ENCODE measurements at places on chromosomes 3 and 15. TPM values are rescaled to one million over a fixed set of nuclear protein-coding genes. Genes with fewer than 3 reads are reported as not detected.
A peak's percentile ranks its signal among the peaks of the same experiment; 100 is the strongest.

DNA sequence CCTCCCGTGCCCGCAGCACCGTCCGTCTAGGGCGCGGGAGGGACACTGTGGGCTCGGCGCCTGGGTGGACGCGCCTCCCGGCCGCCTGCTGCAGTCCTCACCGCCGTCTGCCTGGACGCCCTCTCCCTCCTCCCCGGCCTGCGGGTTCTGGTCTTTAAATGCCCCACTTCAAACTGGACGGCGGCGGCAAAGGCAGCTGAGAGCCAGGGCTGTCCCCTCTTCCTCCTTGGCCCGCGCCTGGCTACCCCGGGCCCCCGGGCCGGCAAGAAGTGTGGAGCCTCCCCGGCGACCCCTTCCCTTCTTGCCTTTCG lies 426 bp downstream of the CBLB start:
- peak; percentile 37 for DNase-seq

DNA sequence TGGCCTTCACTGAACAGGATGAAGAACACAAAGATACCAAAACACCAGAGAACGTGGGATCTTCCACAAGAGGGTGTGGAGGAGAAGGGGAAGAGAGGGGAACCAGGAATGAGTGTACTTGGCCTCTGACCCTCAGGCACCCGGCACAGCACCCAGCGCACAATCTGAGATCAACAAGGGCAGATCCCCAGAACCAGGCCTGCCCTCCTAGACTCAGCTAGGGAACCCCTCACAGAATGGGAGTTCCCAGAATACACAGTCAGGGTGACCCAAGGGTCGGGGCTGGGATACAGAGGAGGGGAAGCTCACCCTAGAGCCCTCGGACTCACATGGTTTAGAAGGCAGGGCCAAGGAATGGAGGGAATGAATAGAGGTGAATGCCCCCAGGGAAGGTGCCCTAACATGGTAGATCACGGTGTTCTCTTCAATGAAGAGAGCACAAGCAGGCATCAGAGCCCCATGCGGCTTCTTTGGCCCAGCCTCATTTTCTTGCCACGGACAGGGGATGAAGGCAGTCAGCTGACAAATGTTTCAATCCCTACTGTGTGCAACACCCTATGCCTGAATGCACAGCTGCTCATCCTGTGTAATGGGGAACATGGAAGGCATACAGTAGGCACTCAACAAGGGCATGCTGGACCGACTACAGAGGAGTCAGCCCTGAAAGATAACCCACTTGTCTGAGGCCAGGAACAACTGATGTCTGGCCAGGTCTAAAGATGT lies 13.1 kb downstream of the BMF start:
- no peak for DNase-seq

GRCh38 chr15:70963199-70963598 lies 70.6 kb downstream of the LRRC49 start:
- DNase-seq, result no peak

- no peak for DNase-seq
Measured at GRCh38 chr3:189393598-189393997, 221.8 kb downstream of the TPRG1 start.

- DNase-seq, result no peak
Measured at GRCh38 chr3:74027121-74027520, 402.4 kb upstream of the PDZRN3 start.

STRIT1 gene
- not detected for total RNA-seq

Measured in K562 (cell line).